Activated CD8-positive, alpha-beta memory T cell treated with anti-CD3 and anti-CD28 coated beads for 1 hour (primary cell): ENCODE measurements at places on chromosomes 11 and 22.

DNA sequence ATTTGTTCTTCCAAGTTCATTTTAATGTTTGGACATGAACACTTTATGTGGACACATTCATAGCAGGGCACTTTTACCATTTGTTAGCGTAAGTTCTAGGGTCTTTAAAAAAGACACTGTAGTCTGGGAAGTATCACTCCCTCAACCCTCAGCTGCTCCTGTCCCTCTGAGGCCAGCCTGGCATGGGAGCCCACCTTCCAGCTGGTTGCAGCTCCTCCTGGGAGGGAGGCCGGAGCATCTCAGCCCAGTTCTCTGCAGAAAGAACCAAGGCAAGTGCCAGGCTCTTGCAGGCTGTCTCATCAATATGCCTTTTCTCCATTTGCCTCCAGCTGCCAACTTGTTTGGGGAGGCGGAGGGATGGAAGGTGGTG, 150.6 kb downstream of the OPCML start:
- DNase-seq = no peak

GRCh38 chr11:76671626-76672309, 1.2 kb upstream of the LRRC32 start:
- DNase-seq = no peak

DNA sequence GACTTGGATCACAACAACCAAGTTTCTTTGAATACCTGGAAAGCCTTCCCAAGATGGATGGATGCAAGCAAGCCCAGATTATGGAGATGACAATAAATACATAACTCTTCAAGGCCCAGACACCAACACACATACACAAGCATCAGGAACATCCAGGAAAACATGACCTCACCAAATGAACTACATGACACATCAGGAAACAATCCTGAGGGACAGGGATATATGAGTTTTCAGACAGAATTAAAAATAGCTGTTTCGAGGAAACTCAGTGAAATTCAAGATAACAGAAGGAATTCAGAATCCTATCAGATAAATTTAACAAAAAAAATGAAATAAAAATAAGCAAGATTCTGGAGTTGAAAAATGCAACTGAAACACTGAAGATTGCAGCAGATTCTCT, 659.4 kb downstream of the METTL15 start:
- DNase-seq = no peak

DNA sequence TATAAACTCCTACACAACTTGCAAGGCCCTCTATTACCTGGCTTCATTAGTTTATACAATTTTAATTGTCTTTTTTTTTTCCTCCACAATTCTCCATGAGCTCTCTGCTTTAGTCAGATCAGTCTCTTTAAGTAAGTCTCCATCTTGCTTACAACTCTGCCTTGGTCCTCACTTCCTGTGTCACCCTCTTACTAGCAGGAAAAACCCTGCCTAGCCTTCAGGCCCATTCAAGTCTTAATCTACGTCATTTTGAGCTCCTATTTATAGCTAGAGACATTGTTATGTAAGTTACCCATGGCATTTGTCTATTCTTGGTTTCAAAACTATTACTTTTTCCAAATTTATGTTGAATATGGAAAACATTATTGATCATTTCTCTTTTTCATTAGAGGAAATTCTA, 177.4 kb downstream of the SBF2 start:
- no peak for DNase-seq

- DNase-seq = no peak
Measured at GRCh38 chr11:48900131-48900800, 83.4 kb downstream of the TRIM51G start.

DNA sequence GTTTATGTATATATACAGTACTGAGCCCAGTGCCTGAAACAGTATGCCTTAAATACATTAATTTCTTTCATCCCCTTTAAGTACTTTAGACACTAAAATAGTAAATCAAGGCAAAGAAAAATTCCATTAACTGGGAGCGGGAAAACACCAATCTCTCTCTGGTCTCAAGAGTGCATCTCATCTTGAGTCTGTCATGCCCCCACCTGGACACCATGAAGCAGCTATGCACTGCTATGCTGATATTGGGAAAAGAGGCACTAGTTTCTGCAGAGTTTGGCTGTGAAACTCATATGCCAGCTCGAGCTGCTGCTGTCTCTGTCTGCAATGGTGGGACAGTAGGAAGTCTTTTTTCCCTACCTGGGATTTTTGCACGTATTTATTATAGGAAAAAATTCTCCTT, 754.4 kb upstream of the RAG2 start:
- no peak for DNase-seq

- DNase-seq = no peak
Measured at GRCh38 chr22:48858121-48858520, 969.6 kb downstream of the BRD1 start.

DNA sequence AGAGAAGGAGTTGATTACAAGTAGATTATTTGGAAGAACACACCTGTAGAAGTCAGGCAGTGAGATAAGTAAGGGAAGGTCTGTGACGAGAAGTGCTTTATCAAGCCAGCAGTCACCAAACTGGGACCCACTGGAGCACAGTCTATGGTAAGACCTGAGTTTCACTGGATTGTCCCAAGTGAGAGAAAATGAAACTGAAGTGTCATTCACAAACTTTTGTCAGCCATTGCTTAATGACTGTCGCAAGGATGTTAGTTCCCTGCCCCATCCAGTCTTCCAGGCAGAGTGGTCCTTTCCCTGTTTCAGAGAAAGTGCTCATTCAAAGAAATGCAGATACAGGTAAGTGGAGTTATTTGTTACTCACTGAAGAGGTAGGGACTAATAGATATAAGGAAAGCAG, 728.0 kb upstream of the TENM4 start:
- no peak for DNase-seq

GRCh38 chr22:23503142-23503541, 76.9 kb downstream of the IGLL1 start:
- DNase-seq = no peak

DNA sequence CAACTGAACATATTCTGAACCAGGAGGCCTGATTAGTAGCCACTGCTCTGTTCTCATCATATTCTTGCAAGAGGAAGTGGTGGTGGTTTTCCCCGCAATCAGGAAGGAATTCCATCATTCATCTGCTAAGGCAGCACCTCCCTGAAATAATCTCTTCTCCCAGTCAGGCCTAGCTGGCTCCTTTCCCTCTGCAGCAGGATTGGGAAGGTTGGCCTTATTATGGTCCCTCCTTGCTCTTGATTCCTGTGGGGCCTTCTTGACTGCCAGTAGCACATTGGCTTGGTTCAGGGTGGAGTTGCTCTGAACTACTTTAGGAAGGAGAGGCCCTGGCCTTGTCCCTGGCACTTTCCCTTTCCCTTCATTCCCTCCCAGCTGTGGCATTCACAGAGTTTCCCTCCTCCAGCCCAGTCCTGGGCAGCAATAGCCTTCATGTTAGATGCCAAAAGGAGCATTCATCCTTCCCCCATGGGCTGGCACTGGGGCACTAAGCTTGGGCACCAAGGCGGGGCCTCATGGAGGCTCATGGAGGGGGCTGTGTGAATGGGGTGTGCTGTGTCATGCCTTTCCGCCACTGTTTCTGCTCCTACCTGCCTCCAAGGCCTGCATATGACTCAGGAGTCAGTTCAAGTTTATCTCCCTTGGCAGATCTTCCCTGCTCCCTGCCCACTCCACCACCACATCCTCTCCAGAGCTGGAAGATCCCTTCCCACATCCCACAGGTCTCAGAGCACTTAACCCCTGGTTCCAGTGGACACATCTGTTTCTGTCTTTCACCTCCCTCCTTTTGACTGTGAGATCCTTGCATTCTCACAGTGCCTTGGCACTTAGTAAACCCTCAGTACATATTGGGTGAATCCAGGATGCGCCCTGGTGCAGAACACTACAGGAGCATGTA, 27.6 kb upstream of the CD44 start:
- DNase-seq = no peak

DNA sequence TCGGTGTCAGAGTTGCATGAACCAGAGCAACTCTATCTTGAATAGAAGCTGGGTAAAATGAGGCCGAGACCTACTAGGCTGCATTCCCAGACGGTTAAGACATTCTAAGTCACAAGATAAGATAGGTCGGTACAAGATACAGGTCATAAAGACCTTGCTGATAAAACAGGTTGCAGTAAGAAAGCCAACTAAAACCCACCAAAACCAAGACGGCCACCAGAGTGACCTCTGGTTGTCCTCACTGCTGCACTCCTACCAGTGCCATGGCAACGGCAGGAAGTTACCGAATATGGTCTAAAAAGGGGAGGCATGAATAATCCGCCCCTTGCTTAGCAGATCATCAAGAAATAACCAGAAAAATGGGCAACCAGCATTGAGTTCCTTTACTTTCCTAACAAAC, 2.4 kb upstream of the KAT5 start:
- DNase-seq = no peak

- no peak for DNase-seq
Measured at GRCh38 chr11:60756307-60757032, at the start of gene MS4A15. Gene MS4A15 (plus strand): TSS chr11:60756867. CDS start chr11:60763734, 6,867 bp downstream.

- no peak for DNase-seq
Measured at GRCh38 chr22:24601217-24602104, 1.5 kb upstream of the GGT1 start.

GRCh38 chr11:77377734-77378133, 76.2 kb upstream of the GDPD4 start:
- no peak for DNase-seq

- no peak for DNase-seq
Measured at GRCh38 chr11:113873236-113873626, 2.1 kb downstream of the USP28 start.

GRCh38 chr11:125637840-125638239, 12.9 kb downstream of the CHEK1 start:
- DNase-seq = no peak

DNA sequence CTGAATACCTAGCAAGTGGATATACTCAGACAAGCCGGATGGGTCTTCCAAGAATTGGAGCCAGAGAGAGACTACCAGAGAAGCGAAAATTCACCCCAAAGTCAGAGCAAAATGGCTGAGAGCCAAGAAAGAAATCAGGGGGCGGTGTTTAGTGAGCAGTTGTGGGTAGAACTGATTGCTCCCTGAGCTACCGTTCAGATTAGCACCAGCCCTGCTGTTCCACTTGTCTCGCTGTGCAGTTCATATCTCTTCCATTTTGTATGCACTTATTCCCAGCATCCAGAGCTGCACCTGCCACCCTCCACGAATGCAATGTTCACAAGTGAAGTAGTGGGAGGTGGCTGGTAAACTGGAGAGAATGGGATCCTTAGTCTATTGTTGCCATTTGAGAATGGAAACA, 25.5 kb downstream of the DRD2 start:
- no peak for DNase-seq

GRCh38 chr22:35960854-35961253, 67.8 kb downstream of the RBFOX2 start:
- DNase-seq = no peak

DNA sequence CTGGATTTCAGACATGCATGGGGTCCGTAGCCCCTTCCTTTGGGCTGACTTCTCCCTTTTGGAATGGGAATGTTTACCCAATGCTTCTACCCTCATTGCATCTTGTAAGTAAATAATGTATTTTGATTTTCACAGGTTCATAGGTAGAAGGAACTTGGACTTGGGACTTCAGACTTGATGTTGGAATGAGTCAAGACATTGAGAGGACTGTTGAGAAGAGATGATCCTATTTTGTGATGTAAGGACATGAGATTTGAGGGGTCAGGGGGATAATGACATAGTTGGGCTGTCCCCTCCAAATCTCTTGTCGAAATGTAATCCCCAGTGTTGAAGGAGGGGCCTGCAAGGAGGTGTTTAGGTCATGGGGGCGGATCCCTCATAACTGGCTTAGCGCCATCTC, 933 bp upstream of the KRTAP5-10 start:
- DNase-seq = no peak

- peak; percentile 50 for DNase-seq
Measured at GRCh38 chr11:35235936-35236666, 97.1 kb downstream of the CD44 start.

- DNase-seq = no peak
Measured at GRCh38 chr22:27713461-27713860, 88.1 kb downstream of the MN1 start.

DNA sequence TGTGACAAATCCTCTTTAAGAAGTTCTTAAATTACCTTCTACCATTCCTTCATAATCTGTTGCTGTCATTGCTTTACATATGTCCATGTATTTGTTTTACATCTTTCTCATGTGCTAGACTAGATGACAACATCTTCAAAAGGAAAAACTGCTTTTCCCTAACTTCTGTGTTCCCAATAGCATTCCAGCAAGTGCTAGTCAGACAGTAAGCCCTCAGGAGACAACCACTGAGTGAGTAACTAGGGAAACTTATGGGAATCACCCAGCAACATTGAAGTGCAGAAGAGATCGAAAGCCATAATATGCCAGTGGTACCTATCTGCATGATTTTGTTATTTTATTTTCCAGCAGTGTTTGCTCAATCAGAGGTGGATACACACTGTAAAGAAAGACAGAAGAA, 889.7 kb upstream of the API5 start:
- no peak for DNase-seq

DNA sequence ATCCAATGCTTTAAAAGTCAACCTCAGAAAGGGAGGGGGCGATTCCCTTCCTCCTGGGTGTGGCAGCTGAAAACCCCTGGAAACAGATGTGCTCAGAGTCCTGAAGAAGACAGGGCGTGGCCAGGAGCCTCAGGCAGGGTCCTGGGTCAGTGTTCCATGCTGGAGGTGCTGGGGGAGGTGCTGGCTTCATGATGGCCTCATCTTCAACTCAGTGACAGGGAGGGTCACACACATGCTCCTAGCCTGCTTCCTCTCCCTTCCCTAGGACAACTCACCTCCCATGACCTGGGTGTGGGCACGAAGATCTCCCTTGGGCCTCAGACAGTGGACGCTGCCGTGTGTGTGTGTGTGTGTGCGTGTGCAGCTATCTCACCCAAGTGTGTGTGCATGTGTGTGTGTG, 245.6 kb upstream of the B3GAT1 start:
- DNase-seq = no peak
